ENCODE measurements at places on chromosomes 5 and 9.

DNA sequence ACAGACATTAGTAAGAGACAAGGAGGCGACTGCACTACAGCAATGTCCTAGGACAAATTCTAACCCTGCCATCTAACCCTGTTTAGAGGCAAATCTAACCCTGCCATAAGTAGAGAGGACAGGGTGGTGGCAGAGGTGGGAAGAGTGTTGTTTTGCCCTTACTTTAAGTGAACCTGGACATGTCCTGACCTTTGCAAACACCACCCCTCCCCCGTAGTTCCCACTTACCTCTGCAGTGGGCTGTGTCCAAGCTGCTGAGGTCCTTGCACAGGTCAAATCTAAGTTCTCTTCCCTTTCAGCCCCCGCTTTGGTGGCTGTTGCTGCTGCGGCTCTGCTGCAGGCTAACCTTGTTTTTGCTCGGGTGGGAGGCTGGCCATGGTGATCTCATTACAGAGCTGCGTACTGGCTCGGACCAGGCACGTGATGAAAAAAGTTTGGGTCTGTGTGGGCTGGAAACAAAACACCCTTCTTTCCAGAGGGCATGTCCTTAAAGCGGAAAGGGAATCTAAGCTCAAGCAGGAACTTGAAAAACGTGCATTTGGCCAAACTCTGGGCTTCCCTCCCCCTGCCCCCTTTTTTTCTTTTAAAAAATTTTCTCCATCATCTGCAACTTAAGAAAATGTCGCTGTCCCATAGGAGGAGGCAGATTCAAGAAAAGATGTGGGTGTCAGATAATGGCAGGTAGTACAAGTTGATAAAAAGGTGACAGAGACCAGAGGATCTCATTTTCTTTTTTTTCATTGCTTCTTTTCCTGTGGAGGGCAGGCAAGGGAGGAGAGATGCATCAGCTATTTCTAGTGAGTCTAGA lies at the start of gene FAXDC2:
Gene FAXDC2, minus strand, starts transcription at position 349 of the 808 bp plus-strand sequence. CDS start 12,425 bp downstream, outside the sequence.
- no peak for DNase-seq

GRCh38 chr5:174732036-174733020 lies 7.9 kb downstream of the MSX2 start:
- DNase-seq, result no peak

DNA sequence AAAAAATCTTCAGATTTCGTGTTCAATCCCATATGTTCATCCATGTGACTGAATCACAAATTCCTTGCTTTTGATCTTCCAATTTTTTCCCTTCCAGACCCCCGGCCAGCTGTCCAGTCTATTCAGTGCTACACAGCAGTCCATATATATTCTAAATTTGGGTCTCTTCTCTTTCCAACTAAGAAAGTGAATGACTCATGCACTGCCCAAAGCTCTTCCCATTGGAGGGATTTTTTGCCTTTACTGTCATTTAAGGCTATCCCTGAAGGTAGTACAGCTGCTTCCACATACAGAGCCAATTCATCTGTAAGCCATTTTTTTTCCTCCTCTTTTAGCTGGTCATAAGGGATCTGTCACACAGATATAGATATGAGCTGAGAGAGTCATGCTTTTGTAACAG lies 478.3 kb downstream of the DMRT2 start:
- DNase-seq, result no peak

- no peak for DNase-seq
These were observed 142.9 kb downstream of the SLCO4C1 start for GRCh38 chr5:102153003-102153759.

- DNase-seq, result no peak
These were observed 132.0 kb upstream of the TRIM32 start for GRCh38 chr9:116555119-116555518.

DNA sequence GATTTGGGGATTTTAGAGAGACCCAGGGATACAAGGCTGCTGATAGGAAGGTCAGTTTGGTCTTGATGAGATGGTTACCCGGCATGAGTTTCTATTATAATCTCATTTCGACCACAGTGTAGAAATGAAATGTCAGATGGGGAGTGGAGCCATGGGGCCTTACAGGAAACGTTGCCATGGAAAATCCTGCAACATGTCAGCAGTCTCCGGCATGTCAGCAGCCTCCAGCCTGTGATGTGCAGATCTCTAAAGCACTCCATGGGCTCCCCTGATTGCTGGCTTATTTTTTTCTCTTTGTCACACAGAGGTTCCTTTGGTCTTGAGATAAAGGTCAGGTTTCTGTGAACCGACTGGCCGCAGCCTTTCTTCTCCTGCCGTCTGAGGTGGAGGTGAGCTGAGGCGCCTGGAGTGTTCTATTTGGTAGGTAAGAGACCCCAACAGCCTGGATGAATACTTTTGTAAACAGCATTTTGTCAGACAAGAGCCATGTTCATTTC lies 208.7 kb upstream of the DAP start:
- no peak for DNase-seq

DNA sequence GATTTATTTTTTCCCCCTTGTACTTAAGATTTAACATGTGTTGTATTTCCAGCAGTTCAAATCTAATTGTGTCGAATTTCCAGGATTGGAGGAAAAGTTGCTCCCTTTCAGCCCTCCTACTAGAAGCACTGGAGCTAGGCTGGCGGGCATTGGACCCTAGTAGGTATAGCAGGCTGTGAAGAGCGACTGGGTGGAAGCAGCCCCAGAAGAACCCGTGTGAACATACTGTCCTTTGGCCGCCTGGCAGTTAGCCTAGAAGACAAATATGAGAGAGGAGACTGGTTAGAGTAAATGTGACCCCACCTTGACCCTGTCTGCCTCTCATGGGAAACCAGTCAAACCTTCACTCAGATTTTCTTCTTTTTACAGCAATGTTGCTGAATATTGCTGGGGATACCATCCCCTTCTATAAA lies 13.9 kb downstream of the ALDOB start:
- DNase-seq, result no peak

DNA sequence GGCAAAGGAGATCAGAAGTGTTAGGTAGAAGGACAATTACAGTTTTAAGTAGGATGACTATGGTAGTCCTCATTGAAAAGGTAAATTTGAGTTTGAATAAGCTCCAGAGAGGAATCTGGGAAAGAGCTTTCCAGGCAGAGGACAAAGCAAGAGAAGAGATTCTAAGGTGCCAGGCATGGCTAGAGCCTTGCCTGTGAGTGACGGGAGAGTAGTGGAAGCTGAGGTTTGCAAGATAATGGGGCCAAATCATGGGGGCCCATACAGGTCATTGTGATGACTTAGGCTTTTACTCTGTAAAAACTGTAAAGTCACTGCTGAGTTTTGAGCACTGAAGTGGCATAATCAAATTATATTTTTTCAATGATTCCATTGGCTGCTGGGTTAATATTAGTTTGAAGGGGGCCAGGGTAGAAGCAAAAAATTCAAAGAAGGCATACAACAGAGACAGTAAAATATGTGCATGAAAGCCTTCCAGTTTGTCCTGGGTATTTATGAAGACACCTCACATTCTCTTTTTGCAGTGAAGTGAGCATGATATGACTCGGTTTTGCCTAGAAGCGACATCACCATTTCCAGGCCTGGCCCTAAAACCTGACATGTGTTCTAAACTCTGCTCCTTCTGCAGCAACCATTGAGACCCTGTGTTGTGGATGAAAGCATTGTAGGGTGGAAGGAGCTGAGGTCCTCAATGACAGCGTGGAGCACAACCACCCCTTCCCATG lies 279.8 kb upstream of the TNC start:
- no peak for DNase-seq

- no peak for DNase-seq
These were observed 274.4 kb downstream of the MAN2A1 start for GRCh38 chr5:109964136-109964535.

GRCh38 chr5:26622947-26623346 lies 415.4 kb downstream of the CDH9 start:
- DNase-seq, result no peak

GRCh38 chr5:170805666-170806065 lies 22.1 kb downstream of the GABRP start:
- DNase-seq, result no peak

GRCh38 chr9:135950135-135950682 lies 11.0 kb downstream of the UBAC1 start:
- DNase-seq, result no peak

DNA sequence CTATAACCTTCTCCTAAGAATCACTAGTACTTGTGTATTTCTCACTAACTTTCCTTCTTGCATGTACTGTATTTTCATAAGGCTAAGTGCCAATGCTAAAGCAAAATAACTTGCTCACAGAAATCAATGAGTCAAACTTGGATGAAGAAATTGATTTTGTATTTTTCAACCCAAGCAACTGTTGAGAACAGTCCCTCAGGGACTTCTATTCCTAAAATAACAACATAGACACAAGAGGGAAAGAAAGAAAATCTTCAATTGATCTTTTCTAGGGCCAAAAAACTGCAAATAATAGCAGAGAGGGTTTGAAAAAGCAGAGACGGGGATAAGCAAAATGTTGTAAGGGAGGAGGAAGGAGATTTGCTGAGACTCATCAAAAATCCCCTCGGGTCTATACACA lies 69.8 kb downstream of the HABP4 start:
- no peak for DNase-seq

DNA sequence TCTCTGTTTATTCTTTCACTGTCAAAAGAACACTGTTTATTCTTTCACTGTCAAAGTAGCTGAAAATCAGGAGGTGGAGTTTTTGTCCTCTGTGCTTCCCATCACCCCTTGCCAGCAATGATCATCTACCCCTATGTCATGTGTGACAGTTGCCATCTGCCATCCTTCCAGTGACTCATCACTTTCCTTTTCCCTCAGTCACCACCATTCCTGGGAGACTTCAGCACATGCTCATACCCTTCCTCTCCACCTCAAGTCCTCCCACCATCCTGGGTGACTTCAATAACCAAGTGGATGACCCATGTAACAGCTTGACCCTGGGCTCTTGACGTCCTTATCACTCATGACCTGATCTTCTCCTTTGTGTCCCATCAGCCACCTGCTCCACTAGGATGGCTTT lies 43.3 kb upstream of the RASEF start:
- DNase-seq, result no peak

GRCh38 chr5:102670224-102670836 lies 84.8 kb upstream of the PAM start:
- no peak for DNase-seq

DNA sequence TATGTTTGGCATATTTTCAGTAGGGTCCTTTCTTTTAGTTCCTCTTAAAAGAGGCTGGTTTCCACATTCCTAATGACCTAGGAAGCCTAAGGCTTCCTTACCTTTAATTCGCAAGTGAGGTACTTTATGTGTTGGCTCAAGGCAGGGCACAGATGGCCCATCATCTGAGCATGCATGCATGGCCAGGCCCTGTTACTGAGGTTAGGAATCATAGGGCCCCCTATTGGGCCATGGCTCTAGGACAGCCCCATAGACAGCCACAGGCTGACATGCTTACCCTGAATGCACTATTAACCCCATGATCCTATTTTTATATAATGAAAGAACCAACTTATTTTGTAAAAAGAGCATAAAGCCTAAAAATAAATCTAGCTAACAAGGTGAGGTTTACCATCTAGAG lies 271.4 kb downstream of the ELAVL2 start:
- DNase-seq, result no peak

DNA sequence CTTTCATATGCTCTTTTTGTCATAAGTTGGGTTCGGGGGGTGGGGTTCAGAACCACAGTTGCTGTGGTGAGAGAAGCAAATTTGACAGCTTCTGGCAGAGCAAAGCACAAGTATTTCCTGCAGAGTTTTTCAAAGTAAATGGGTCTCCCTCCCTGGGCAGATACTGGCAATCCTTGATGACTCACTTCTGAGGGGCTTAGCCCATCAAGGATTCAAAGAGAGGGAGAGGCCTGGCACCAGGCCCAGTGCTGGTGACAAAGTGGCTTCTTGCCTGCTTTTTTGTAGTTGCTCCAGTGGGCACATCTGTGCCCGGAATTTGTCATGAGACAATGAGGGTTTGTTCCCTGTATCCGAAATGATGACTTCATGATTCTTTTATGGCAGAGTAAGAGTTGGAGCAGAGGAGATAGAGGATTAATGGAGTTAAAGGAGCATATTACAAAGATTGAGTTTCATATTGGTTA lies 46.6 kb upstream of the TNC start:
- no peak for DNase-seq

GRCh38 chr5:33588654-33589372 lies 148.0 kb downstream of the TARS1 start:
- peak; percentile 27 for DNase-seq

- no peak for DNase-seq
These were observed 1162.6 kb upstream of the C9orf72 start for GRCh38 chr9:28735738-28736342.

- DNase-seq, result no peak
These were observed 57.7 kb upstream of the CPEB4 start for GRCh38 chr5:173830421-173830820.

DNA sequence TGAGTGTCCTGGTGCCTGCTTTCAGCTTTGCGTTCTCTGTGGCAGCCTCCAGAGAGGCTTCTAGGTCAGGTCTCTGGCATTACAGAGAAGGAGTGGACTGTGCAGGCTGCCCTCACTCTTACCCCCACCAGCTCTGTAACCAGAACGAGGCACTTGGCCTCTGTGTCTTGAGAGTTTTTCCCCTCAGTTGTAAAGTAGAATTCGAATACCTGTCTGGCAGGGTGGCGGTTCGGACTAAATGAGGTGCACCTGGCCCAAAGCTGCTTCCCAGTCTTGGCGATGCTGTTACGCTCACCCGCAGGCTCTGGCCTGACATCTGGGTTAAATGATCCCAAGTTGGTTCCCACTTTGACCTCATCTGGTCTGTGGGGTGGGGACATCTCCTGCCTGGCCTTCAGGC lies 40.1 kb downstream of the FAM78A start:
- no peak for DNase-seq

DNA sequence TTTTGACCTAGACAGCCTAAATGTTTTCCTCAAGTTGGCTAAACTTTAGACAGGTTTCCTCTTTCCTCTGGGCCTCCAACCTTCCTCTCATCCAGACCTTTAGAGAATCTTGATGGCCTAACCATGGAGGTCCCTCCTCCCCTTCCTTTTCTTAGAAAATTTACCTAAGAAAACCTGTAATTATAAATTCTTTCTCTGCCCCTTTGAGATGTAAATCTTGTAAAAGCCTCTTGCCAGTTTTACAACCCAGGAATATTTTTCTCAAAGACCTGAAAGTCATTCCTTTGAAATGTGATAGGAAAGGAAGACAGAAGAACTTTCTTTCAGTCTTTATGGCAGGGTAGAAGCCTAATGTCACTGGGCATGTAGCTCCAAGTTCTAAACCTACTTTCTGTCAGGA lies 1752.6 kb upstream of the C9orf72 start:
- no peak for DNase-seq

DNA sequence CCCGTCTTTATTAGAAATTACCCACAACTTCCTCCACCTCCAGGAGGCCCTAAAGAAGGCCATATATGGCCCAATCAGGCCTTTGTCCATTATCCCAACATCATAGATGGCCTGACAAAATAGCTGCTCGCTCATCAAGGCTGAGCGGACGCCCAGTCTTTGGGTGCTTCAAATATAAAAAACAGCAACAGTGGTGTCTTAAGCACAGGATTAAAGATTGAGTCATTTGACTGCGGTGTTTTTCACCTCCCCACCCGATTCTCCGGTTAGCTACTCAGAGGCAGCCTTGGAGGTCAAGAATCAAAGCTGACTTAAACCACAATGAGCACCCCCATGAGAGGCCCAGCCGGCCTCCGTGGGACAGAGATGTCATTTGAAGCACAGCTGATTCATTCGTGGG lies 18.8 kb downstream of the S1PR3 start:
- DNase-seq, result no peak
